Dermis microvascular lymphatic vessel endothelial cell (primary cell): ENCODE measurements at places on chromosomes 12 and 14. TPM values are rescaled to one million over a fixed set of nuclear protein-coding genes. Genes with fewer than 3 reads are reported as not detected.

Gene KLHDC1
- 0.90 and 1.5 TPM in 2 replicates for total RNA-seq

Gene NFYB
- total RNA-seq, result 11.7 and 13.0 TPM in 2 replicates

Gene SLC25A47
- under 0.01 TPM in 1 of 2 replicates, not detected in the other for total RNA-seq

Gene ZFP36L1
- total RNA-seq, result 7.6 and 24.8 TPM in 2 replicates

Gene ADAM20
- total RNA-seq, result 0.13 and 0.76 TPM in 2 replicates
